ENCODE measurements at places on chromosomes 3 and 15.

DNA sequence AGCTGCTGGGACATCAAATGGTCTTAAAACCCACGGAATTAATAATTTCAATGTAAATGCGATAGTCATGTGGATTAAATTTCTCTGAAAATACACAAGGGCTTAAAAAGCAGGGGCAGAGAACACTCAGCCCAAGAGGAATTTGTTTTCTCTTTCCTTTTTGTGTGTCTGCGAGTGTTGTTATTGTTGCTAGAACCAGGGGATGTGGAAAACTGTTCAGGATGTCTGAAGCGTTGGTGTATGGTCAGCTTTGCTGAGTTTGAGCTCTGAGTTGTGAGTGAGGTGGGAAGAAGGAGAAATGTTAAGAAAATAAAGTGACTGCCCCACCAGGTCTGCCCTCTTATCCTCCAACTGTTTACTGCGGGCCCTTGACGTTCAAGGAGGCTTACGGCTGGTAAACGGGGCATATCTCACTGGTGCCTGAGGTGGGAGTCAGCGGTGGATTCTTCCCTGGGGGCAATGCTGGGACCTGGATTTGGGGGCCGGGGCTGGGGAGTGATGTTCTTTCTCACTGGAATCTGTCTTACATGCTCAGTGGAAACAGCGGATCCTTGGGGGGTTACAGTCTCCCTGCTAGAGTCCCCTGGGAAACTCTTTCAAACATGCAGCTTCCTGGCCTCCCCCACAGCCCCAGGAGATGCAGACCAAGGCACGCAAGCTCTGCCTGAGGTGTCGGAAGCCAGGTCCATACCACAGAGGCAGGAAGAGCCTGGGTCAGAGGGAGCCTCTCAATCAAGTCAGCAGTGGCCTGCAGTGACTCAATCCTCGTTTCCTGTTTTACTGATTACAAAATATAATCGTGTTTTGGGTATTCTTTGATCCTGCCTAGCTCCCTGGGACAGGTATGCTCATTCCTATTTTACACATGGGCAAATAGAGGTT, 41.8 kb downstream of the ITGA11 start:
- no peak for DNase-seq

DNA sequence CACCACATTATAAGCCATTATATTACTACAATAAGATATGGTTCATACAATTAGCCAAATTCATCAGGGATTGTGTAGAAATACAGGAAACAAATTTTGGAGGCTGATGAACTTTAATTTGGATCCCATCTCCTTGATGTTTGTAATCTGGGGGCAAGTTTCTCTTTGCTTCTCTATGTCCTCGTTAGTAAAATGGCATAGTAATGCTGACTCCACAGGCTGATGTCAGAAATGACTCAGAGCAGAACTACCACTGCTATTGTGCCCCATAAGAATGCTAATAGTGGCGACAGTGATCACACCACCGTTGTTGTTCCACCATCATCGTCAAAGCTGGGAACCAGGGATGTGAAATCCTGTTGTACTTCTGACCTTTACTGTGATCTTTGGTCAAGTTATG, 722.3 kb upstream of the LMCD1 start:
- DNase-seq, result no peak

GRCh38 chr15:87154761-87155160, 1075.1 kb downstream of the AGBL1 start:
- no peak for DNase-seq

GRCh38 chr3:177795216-177795615, 597.9 kb upstream of the TBL1XR1 start:
- no peak for DNase-seq

GRCh38 chr3:32313723-32314473, 75.4 kb downstream of the CMTM8 start:
- DNase-seq, result no peak

All from AG09319 (cell line).